ENCODE measurements at places on chromosomes 7 and 10.
A peak's percentile ranks its signal among the peaks of the same experiment; 100 is the strongest.

- H3K4me1 ChIP-seq: peaks cover 11% of the 10 kb centered on the region
- H3K27ac ChIP-seq: peak overlapping the region; percentile 82
- no peaks in the 10 kb centered on the region for H3K27me3 ChIP-seq
Measured at GRCh38 chr10:76150139-76150875, 718.9 kb downstream of the LRMDA start.

DNA sequence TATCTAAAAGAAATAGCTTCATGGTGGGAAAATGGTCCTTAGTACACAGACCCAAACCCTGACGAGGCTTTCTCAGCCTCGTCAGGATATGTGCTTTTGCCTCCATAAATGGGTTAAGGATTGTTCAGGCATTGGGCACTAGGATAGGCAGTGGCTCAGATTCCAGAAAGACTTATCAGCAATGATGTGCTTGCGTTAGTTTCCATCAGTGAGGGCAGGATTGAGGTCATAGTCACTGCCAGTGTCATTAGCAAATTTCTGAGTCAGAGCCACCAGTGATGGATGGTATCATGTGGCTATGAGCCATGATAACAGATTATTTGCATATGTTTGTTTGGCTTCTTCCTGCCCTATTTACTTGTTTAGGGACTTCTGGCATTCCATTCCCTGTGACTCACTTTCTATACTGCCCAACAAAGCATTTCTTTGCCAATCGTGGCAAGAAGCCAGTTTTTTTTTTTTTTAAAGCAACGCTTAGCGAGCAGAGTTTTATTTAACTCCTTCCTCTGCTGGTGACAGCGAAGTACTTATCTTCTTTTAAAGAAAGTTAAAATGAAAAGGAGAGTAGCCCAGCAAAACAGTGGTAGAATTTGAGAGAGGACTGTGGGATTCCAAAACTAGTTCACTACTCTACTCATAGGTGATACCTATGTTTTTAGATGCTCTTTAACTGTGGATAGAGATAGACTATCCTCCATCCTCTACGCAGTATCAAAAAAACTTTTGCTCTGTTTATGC lies 44.4 kb downstream of the MYPN start:
- H3K36me3 ChIP-seq: no peaks in the 10 kb centered on the region
- H3K4me3 ChIP-seq: no peak overlapping the region
- peak overlapping the region; percentile 46 for H3K27ac ChIP-seq
- DNase-seq: peak; percentile 50

DNA sequence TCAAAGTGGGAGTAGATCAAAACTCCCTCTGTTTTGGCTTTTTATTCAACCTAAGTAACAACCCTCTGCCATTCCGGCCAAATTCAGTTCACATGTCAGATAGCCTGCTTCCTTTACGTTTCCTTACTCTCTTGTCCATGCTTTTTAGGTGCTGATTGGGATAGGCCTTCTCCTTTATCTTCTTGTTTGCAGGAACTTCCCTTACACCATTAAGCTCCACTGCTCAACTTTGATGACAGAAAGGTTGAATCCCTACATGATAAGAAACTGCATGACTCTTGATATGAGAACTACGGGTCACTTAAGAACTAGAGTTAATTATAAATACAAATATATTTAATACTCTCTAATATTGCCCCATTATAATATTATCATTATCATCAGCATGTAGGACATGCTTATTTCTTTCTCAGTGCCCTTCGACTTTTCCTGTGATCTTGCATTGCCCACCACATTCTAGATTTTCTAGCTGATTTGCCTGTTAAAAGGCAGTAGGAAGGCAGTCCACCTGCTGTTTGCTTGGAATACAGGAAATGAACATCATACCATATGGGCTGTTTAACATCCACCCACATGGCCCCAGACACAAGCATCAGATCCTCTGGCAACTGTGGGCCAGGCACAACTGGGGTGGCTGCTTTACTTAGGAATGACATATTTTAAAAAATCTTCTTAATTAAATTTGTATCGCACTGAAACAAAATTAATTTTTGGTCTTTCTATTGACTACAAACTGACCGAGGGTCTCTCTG lies 59.7 kb upstream of the CCDC6 start:
- no peak overlapping the region for H3K27ac ChIP-seq
- H3K4me3 ChIP-seq: no peak overlapping the region
- no peak for DNase-seq
- no peaks in the 10 kb centered on the region for H3K27me3 ChIP-seq

- H3K4me1 ChIP-seq: peaks cover 7% of the 10 kb centered on the region
- no peak overlapping the region for H3K4me3 ChIP-seq
- no peak overlapping the region for H3K27ac ChIP-seq
- H3K27me3 ChIP-seq: no peaks in the 10 kb centered on the region
- peaks cover 3% of the 10 kb centered on the region for H3K36me3 ChIP-seq
Measured at GRCh38 chr10:97226398-97226797, 40.6 kb upstream of the SLIT1 start.

DNA sequence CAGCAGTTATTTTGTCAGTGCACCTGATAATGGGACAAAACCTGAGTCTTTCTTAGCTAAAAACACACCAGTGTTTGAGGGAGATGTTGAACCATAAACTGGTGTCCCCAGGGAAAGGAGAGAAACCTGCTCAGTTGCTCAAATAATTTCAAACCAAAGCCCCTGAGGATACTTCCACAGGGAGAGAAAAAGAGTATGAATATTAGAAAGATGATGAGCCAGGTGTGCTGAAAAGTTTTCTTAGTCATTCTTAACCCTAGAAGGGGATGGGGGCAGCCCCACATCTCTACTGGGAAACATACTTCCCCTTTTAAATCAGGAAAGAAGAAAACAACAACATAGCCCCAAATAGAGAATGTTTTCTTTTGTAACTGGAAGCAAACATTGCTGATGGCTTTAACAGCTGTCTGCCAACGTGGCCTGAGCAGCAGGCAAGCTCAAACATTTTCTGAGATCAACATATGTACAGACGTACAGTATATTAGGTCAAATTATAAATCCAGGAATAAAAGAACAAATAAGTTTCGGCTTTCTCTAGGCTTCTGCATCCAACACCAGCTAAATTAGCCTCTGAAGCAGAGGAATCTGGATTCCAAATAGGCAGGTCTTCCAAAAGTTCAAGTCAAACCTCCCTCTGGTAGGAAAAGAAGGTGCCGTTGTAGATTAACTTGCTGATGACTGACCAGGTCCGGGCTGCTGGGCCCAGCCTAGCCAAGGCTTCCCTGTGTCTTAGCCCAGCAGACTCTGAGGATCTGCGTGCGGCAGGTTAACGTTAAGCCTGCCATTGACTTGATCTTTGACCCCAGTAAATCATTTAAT lies 30.5 kb upstream of the FBXW4 start:
- H3K27me3 ChIP-seq: no peaks in the 10 kb centered on the region
- H3K4me3 ChIP-seq: no peak overlapping the region
- DNase-seq: no peak
- no peak overlapping the region for H3K27ac ChIP-seq
- H3K4me1 ChIP-seq: no peaks in the 10 kb centered on the region
- H3K36me3 ChIP-seq: no peaks in the 10 kb centered on the region

DNA sequence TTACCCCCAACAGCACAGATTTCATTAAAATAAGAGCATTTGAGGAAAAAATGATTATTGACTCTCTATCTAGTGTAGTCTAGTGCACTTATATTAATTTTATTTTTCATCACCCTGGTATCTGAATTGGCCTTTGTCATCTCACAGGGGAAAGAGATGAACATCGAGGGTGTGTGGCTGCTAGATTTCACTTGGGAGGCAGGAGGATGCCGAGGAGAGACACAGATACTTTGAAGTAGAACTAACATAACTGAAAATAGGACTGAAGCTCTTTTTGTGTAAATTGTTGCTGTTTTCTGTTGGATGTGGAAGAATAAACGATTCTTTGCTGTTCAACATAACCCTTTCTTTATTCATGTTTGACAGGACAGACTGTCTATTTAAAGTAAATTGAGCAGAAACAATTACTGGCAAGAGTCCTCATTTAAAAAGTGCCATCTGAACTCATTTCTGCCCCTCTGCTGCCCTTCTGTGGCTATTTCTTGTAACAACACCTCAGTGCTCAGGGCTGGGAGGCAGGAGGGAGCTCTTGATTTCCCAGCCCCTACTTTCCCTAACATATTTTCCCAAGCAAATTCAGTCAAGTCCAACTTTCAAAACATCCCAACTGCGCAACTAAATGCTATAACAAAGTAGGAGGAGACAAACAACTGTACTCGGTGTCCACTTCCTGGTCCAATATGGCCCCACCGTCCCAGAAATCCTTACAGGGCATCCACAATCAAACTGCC lies 15.6 kb downstream of the LYZL1 start:
- DNase-seq: peak; percentile 68
- no peak overlapping the region for H3K4me3 ChIP-seq
- no peak overlapping the region for H3K27ac ChIP-seq
- H3K36me3 ChIP-seq: no peaks in the 10 kb centered on the region
- no peaks in the 10 kb centered on the region for H3K4me1 ChIP-seq

DNA sequence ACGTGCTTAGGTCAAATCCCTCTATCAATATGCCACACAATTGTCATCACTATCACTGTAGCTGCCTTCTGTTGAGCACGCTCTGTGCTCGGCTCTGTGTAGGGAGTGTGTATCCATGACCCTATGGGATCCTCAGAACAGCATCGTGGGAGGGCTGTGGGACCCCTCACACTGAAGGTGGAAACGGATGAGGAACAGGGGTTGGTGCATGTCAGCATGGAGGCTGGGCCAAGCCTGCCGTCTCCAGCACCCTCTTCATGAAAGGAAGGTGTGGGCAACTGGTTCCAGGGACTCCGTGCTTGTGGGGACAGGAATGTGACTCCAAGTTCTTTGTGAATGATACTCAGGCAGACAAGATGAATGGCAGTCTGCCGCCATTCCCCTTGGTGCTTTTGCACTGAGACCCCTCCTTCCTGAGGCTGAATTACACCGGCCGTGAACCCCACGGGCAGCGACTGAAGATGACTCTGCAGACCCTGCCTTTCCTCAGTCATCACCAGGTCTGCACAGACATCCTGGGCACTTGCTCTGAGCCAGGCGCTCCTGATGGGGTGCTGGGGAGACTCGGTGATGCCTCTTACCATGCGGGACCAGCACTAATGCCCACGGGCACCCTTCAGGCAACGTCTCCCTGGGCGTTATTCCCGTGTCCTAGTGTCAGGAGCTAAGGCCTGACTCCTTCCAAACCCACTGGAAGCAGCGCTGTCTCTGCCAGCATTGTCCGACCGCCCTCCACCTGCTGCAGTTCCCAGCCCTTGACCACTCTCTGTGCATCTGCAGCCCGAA lies 495.2 kb downstream of the TCERG1L start:
- DNase-seq: no peak
- H3K27me3 ChIP-seq: no peaks in the 10 kb centered on the region
- no peak overlapping the region for H3K4me3 ChIP-seq

DNA sequence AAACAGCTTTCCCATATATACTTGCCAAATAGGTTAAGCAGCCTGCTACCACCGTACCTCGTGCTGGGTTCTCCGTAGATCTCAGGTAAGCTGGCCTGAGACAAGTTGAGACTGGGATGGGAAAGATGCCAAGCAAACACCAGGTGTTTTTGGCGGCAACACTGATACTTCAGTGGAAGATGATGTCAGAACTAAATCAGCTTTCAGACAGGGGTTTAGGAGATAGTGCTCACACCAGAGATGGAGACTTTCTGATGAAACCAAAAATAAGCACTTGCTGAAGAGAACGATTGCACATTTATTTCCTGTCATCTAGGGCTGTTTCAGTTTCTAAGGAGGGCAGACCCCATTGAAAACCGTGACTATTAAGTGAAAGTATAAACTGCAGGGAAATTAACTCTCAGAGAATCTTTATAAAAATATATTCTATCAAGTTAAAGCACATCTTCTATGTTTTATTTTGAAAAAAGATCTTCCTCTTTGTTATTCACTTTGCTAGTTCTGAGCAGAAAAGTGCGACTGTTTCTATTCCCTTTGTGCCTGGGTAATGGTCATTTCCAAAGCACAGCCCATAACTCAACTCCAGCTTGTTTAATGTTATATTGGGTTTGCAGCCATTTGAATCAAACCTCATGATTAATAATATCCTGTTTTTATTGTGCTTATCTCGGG lies 149.9 kb downstream of the CPED1 start:
- no peaks in the 10 kb centered on the region for H3K36me3 ChIP-seq
- no peak overlapping the region for H3K4me3 ChIP-seq
- no peak overlapping the region for H3K27ac ChIP-seq
- no peak for DNase-seq
- H3K27me3 ChIP-seq: no peaks in the 10 kb centered on the region

- no peak for DNase-seq
- no peaks in the 10 kb centered on the region for H3K27me3 ChIP-seq
- no peak overlapping the region for H3K4me3 ChIP-seq
- H3K27ac ChIP-seq: no peak overlapping the region
Measured at GRCh38 chr7:36979810-36980248, 255.5 kb upstream of the AOAH start.

DNA sequence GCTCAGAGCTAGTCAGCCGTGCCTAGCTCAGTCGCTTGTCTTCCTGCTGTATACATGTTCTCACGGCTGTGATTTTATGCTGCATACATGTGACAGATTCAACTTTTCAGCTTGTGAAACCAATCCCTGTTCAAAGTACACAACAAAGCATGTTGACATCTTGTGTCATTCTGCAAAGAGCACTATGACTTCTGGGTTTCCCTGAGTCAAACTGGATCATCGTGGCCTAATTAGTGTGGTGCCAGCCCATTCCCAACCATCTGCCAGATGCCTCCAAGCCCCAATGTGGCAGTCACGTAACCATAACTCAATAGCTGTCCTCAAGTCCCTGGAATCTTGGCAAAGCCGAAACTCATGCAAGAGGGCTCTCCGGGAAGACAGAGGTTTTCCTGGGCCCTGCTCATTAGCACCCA lies 144.8 kb downstream of the MYOF start:
- H3K4me1 ChIP-seq: peaks cover 6% of the 10 kb centered on the region
- no peak overlapping the region for H3K4me3 ChIP-seq
- H3K27me3 ChIP-seq: no peaks in the 10 kb centered on the region

DNA sequence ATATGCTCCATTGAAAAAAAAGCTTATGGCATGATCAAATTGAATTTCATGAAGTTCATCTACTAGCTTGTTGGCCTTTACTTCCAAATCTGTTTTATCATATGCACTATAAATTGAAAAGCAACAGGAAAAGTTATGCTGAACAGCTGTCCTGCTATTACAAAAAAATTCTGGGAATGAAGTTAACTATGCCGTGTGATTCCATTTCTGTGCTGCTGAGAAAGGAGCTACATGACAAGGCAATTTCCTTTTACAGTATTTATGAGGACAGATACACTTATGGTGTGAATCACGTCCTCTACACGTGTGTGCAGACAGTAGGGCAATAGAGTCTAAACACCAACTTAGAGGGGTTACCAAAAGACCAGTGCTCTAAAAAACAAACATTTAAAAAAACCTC lies 426.5 kb upstream of the AKR1E2 start:
- no peak overlapping the region for H3K4me3 ChIP-seq
- H3K36me3 ChIP-seq: no peaks in the 10 kb centered on the region
- H3K27ac ChIP-seq: no peak overlapping the region
- no peaks in the 10 kb centered on the region for H3K4me1 ChIP-seq

DNA sequence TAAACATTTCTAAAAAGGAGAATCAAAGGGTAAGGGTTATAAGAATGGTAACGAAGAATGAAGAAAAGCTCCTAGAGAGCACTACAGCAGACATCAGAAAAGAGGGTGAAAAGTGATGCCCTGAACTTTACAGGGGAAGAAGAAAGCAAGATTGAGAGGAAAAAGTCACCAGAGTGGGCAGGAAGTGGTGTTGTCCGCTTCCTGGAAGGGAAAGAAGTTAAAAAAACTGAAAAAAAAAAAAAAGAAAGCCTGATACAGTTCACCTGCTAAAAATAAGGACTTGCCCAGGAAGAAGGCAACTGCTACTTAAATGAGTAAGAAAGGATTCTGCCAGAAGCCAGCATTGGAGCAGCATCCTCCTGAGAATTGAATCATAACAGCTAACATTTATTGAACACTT lies 330.1 kb upstream of the PHF14 start:
- no peaks in the 10 kb centered on the region for H3K27me3 ChIP-seq
- no peak for DNase-seq
- no peaks in the 10 kb centered on the region for H3K36me3 ChIP-seq

Measured in H1 (cell line).